ENCODE measurements at places on chromosomes 7 and 10.

GRCh38 chr10:70190102-70190501, 19.8 kb upstream of the SAR1A start:
- no peak for DNase-seq

DNA sequence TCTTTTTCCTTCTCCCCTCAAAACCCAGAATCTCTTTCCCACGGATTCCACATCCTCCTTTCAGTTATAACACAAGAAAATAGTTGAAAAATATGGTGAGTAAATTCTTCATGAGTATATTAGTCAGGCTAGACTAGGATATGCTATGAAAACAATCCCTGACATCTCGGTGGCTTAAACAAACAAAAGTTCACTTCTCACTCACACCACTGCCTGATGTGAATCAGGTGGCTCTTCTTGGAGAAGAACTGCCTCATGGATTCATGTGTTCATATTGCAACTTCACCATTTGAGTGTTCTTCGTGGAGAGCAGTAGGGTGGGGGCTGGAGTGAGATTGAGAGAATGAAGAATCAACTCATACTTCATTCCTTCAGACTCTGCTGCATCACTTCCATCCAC, 204.1 kb downstream of the PHF14 start:
- no peak for DNase-seq

GRCh38 chr10:27838361-27838760, 92.7 kb upstream of the MKX start:
- DNase-seq: no peak

GRCh38 chr7:24143547-24143946, 140.4 kb upstream of the NPY start:
- DNase-seq: no peak

DNA sequence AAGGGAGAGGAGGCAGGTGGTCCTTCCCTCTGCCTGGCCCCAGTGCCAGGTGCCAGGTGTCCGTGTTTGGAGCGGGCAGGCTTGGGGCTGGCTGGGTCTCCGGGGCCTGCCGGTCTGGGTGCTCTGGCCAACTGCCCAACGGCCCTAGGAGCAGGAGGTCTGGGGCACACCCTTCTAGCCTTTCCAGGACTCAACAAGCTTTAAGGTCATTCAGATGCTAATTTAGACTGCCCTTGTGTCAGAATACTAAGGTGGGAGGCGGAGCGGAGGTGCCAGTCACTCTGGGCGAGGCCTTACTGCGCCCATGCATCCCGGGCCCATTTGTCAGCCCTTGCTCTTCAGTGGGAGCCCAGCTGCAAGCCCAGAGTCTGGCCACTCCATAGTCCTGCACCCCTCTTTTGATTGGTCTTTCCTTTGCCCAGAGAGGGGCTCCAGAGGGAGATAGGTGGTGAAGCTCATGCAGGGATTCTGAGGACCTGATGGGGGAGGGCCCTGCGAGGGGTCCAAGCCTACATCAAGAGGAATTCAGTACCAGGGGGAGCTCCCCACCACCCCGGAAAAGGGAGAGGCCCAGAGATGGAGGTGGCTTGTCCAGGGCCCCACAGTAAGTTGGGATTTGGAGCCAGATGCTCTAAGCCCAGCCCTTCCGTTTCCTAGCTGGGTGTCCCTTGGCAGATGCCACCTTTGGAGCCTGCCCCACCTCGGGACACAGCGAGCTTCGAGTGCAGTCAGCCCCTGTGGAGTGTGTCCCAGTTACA, 1.3 kb downstream of the PGAM2 start:
- no peak for DNase-seq

GRCh38 chr10:128230401-128230800, 104.2 kb upstream of the MKI67 start:
- DNase-seq: no peak

DNA sequence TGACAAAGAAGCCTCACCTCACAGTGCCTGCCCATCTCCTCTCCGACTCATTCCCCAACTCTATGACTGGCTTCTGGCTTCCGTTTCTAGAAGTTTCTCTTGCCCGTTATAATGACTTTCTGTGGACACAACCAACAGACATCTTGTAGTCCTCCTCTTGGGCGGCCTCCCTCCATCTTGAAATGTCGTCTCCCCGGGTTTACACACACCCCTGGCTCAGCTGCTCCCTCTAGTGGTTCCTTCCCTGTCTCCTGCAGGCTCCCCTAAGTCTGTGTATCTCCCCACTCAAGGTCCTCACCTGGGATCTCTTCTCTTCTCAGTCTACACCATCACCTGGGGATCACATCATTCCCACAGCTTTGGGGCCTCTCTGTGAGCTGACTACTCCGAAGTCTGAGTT, 123.4 kb upstream of the NEBL start:
- DNase-seq: no peak

- DNase-seq: no peak
These were observed 2.0 kb downstream of the PIP4K2A start for GRCh38 chr10:22712211-22712955.

DNA sequence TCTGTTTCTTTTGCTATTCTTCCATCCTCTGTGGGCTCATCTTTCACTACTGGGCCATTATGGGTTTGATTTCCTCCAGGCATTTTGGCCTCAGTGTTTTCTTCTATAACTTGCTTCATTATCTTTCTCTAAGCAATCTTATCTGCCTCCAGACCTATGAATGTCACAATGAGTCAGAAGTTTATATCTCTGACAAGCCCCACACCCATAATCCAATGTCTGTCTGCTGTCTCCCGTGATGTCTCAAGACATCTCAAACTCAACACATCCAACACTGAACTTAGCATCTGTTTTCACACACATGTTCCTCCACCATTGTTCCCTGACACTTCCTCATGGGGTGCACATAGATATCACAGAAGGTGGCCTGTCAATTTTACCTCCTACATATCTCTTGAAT, 46.7 kb upstream of the RHOBTB1 start:
- no peak for DNase-seq

DNA sequence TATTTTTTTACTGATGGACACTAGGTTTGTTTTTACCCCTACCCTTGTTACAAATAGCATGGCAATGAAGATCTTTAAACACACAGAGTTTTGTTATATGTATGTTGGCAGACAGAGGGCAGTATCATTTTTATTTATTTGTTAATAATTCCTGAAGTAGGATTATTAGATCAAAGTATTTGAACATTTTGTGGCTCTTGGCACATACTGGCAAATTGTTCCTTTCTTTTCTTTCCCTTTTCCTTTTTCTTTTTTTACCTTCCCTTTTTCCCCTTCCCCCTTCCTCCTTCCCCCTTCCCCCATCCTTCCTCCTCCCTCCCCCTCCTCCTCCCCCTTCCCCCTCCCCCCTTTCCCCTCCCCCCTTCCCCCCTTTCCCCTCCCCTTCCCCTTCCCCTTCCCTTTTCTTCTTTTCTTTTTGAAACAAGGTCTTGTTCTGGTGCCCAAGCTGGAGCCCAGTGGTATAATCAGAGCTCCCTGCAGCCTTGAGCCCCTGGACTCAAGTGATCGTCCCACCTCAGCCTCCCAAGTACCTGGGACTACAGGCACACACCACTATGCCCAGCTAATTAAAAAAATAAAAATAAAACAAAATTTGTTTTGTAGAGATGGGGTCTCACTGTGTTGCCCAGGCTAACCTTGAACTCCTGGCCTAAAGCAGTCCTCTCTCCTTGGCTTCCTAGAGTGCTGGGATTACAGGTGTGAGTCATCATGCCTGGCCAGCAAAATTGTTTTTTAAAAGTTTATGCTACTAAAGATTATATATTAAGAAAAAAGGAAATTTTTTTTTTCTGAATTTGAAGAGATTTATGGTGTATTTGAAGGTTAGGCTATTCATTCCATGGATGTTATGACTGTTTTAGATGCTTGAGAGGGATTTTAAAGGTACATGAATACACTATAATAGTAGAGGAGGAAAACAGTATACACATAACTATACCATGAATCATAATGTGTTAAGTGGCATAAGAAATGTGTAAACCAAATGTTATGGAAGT, 39.3 kb downstream of the SEPTIN7 start:
- no peak for DNase-seq

DNA sequence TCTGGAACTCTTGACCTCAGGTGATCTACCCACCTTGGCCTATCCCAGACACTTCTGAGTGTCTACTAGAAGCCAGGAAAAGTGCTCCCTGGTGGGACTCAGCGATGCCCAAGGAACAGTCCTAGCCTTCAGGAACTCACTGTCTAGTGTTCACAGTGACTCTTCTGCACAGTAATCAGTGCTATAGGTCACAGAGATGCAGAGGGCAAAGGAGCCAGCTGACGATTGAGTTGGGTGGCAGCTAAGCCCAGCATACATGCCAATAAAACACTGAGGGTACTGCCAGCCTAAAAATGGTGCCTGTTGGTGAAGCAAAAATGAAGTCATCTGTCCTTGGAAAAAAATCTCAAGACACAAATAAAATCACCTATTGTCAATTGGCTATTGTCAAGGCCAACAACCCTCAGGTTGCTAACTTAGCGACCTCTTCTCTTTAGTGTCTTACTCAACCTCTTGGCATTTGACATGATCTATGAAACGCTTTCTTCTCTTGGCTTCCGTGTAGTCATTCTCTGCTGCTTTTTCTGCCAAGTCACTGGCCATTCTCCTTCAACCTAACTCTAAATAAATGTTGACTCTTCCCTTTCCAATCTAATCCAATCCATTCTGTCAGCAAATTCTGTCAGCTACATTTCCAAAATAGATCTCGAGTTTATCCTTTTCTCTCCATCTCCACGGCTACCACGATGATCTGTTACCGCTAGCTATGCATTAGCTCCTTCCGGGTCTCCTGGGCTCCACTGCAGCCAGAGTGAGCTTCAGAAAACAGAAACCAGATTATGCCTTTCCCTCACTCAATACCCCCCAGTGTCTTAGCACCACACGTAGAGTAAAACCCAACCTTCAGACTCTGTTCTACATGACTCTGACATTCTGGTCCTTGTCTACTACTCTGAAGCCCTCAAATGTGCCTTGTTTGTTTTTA, 99.2 kb downstream of the ATXN7L1 start:
- DNase-seq: no peak

GRCh38 chr10:11337516-11337915, 273.9 kb downstream of the USP6NL start:
- no peak for DNase-seq

- no peak for DNase-seq
These were observed 228.7 kb upstream of the PTN start for GRCh38 chr7:137572056-137572784.

GRCh38 chr10:93746844-93747284, 10.9 kb upstream of the LGI1 start:
- peak; percentile 84 for DNase-seq

GRCh38 chr7:97313900-97314299, 196.4 kb downstream of the SDHAF3 start:
- no peak for DNase-seq

GRCh38 chr10:80260295-80261243, 28.9 kb downstream of the MAT1A start:
- DNase-seq: no peak

- no peak for DNase-seq
These were observed 6.7 kb downstream of the BHLHA15 start for GRCh38 chr7:98217623-98218582.

DNA sequence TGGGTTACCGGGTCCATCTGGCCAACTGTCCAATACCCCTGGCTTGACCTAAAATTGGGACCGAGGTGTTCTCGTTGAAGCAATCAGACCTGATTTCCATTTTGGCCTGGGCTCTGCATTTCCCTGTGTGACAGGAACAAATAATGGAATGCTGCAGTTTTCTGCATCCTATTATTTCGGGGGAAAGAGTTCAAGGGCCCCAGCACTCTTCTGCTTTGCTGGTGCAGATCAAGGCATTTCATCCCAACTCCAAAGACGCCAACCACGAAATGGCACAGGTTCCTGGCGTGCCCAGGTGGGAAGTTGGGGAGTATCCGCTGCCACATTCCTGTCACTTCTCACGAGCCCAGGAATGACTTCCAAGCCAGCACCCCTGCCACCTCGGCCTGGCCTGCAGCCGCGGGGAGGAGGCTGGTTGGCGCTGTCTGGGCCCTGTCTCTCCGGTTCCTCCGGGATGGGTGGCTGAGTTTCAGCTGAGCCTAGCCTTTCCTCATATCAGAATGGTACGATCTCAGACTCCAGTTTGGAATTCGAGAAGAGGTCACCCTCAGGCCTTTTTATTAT, 56.5 kb downstream of the FAM171A1 start:
- DNase-seq: no peak

DNA sequence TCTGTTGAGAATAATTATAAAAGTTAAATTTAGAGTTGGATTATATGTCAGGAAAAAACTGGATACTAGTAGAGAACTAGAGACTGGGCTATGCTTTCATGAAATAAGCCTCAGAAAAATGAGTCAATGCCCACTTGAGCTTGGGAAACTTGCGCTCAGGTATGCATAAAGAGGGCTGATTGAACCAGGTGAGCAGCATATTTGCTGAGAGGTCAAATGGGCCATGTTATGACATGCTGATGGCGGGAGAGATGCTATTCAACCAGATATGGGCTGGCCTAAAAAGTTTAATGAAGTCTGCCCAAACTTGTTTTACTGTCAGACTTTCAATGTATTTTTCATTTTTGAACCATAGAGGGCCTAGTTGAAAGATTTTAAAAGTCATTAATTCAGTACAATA, 837.6 kb upstream of the GHITM start:
- no peak for DNase-seq

GRCh38 chr10:103192089-103192450, 1.0 kb downstream of the NT5C2 start:
- DNase-seq: no peak

DNA sequence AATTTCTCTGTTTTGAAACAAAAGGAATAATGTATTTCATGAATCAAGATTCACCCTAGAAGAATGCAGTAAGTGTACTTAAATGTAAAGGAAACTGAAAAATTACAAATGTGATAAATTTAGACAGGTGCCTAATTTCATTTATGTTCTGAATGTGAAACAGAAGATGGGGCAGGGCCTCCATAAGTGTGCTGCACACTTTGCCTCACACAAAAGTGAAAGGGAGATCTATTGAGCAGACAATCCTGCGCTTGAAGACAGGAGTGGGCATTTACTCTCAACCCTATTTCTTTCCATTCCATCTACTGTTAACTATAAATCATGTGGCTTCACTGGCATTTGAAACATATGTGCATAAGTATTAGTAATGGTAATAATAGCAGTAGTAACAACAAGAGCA, 36.2 kb downstream of the GNG11 start:
- DNase-seq: no peak

DNA sequence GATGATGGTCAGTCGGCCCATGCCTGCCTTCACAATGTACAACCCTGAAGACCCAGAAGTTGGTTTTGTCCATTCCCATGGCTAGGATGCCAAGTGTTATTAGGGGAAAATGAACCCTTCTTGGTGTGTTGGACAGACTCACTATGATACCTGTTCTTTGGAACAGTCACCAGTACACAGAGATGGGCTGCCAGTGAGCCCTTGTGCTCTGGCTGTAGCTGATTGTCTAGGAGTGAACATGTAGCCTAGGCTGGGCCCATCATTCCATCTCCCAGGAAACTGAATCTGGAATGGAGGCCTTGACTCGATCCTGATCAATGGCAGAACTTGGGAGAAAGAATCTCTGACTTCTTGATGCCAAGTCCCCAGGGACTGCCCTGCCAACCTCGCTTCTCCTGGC, 188.9 kb downstream of the EVX1 start:
- DNase-seq: no peak
